CD4-positive, alpha-beta T cell treated with Interleukin-17A for 4 hours (primary cell): ENCODE measurements at places on chromosomes 16 and 17.
A peak's percentile ranks its signal among the peaks of the same experiment; 100 is the strongest.

- DNase-seq, result no peak
Measured at GRCh38 chr17:41907633-41908539, 10.9 kb downstream of the ACLY start.

DNA sequence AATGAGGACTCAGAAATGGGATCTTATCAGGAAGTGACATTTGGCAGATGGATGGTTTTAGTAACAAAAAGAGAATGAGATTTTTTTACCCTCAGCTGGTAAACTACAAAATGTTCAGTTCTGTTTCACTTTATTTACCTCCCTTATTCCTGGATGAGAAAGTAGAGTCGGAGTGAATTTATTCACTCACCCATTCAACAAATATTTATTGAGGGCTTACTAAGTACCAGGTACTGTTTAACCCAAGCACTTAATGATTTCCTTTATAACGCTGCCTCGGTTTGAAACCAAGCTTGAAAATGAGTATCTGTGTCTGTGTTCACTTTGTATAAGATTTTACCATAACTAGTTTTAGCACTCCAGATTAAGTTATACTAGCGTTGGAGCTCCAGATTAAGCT, 38.1 kb downstream of the CDRT15 start:
- no peak for DNase-seq

DNA sequence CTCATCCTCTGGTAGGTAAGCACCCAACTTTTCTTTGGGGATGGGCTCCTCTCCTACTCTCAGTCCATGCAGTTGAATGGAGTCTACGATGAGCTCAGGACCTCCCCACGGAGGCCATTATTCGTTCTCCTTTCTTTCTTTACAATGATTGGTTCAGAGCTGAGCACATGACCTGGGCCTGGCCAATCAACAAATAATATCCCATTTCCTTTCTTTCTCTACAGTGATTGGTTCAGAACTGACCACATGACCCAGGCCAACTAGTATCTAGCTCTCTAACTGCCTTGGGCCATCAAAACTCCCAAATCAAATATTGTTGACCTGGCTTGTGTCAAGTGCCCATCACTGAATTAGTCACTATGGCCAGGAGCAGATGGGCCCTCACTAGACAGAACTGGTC, 129.2 kb downstream of the USP31 start:
- DNase-seq, result no peak

DNA sequence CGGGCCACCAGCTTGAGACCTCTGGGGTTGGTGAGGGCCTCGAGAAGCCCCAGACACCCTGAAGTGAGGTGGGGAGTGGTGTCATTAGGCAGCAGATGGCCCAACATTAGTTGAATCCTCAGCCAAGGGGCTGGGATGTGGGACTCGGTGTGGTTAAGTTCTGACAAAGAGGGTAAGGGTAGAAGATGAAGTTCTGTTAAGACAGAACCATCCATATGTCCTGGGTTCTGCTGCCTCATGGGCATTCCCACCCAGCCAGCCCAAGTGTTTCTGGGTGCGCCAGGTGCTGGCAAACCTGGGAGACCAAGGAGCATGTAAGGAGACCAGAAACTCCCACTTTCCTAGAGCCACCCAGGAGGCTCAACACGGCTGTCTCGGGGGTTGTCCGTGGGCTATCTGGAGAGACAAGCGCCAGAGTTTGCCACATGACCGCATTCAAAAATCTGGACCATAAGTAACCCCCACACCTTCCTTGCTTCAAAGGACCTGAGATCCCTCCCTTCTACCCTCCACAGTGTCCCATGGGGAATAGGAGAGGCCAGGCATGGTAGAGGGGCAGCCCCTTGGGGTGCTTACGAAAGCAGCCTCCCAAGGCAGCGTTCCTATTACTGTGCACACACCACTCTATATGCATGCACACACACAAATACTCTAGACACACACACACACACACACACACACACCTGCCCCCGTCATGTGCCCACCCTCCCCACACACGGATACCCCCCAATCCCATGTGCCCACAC, 128.7 kb downstream of the C16orf78 start:
- DNase-seq, result no peak

DNA sequence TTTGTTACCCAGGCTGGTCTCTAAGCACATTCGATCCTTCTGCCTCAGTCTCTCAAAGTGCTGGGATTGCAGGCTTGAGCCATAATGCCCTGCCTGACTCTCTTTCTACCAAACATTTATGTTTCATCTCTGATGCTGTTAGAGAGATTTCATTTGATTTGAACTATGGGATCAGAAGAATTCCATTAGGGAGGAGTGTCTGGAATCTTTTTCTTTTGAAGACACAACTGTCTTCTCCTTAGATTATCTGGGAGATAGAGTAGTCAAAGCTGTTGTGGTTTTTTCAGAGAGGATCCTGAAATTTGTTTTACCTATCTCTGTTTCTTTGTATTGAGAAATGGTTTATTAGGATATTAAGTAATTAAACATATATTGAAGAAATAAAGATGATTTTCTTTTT, 29.4 kb downstream of the WIPF2 start:
- no peak for DNase-seq

GRCh38 chr16:1749152-1750117, 21.9 kb downstream of the NME3 start:
- no peak for DNase-seq

DNA sequence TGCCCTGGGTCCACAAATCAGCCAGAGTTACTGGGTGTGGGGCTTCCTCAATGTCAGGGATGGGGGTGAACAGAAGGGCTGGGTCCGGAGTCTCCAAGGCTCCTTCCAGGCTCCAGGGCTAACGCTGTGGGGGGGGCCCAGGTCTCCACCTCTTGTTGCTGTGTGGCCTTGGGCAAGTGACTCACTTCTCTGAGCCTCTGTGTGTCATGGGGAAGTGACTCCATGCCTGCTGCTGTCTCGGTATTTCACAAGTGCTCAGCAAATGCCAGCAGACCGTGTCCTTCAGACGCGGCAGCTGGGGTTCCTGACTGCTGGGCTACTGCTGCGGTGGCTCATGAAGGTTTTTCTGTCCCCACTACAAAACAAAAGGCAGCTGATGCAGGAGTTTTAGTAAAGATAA, 26.6 kb downstream of the JPH3 start:
- no peak for DNase-seq

- peak; percentile 20 for DNase-seq
Measured at GRCh38 chr16:56789360-56789759, 59.4 kb downstream of the NUP93 start.

- no peak for DNase-seq
Measured at GRCh38 chr16:69703638-69704037, 22.7 kb downstream of the NQO1 start.

DNA sequence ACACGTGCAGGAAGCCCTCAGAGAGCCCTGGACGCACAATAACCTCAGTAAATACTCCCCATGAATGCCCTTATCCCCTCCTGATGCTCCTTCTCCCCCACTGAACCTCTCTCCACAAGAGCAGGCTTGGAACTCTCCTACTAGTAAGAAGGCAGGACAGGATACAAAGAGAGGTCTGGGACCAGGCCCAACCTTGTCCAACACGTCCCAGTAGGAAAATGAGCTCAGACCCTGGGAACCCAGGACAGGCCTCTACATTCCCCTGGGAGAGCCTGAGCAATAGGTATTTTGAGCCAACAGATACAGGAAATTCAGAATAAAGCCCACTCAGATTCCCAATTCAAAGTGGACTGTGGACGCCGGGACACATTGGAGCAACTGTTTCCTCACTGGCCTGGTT, 19.2 kb downstream of the ZNF423 start:
- no peak for DNase-seq

DNA sequence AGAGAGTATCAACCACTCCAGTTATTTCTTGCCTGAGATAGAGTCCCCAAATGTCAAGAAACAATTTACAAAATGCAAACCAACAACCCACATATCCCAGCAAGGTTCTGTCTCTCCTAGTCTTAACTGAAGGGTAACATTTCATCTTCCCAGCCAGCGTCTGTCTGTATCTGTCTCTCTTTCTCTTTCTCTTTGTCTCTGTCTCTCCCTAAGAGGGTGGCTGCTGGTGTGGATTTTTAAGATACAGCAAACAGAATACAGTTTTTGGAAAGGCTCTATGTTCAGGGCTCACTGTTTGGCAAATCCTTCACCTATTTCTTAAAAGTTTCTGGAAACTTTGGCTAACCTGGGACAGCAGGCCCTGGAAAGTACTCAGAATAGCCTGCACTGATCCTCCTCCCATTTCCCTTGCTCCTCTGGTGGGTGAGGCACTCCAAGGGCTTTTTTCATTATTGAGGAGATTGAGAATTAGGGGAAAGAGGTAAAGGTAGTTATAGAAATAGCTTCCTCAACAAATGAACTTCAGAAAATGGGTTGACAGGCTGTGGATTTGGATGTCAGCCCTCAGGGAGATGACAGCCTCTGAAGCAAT, 6.2 kb downstream of the HOXB4 start:
- no peak for DNase-seq

GRCh38 chr17:56172517-56172982, 19.3 kb downstream of the ANKFN1 start:
- DNase-seq, result no peak

- no peak for DNase-seq
Measured at GRCh38 chr17:37234106-37234505, 141.7 kb upstream of the C17orf78 start.

- DNase-seq, result peak; percentile 47
Measured at GRCh38 chr17:17681744-17682292, 560 bp downstream of the RAI1 start.

DNA sequence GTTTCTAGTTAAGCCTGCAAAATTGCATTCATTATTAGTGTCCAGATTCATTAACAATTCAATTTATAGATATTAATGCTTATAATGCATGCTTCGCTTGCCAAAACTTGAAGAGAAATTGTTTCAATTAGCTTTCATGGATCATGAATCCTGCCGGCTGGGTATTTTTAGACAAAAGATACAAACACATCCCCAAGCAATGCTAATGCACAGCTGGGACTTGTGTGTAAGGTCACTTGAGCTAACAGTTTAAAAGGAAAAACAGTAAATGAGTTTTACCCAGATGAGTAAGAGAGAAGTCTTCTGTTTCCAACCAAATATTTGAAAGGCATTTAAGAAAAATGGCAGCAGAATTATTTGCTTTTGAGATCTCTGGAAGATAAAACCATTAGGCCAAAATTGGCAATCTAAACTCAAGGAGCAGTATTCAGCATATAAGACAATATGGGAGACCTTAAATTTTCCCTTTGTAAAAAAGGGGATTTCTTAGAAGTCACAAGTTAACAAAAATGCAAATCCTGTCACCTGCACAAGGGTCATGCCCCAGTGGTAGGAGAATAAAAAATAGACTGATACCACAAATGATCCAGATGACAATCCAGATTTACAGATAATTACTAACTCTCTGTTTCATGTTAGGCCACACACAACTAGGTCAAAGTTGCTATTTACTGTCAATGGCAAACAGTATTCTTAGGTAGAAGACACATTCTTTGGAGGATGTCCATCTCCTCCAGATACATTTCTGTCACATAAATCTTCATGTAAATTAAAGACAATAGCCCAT, 418.4 kb upstream of the PMFBP1 start:
- no peak for DNase-seq

GRCh38 chr17:2179615-2180295, 123.8 kb downstream of the SMG6 start:
- no peak for DNase-seq

DNA sequence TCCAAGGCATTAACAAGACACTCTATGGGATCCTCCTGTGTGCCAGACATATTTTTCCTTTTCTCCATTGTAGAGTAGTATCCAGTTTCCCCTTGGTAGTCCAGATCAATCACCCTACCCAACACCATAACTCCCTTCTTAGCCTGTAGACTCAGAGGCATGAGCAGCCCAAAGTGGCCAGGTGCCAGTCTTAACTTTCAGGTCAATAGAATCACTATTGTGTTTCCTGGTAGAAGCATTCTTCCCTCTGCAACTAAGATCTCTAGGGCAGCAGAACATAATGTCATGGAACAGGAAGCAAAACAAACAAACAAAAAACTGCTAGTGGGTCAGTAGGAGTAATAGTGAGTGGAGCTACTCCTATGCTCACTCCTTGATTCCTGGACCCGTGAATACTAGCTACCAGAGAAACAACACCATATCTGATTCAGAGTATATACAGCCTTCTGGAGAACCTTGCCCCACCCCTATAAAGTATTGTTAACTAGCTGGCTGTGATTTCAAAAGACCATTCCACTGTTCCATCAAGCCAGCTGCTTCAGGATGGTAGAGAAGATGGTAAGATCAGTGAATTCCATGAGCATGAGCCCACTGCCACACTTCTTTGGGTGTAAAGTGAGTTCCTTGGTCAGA, 11.2 kb upstream of the CLEC19A start:
- DNase-seq, result no peak

GRCh38 chr16:56591377-56592060, 2.2 kb downstream of the MT3 start:
- no peak for DNase-seq

- no peak for DNase-seq
Measured at GRCh38 chr17:40090237-40091119, 9.9 kb downstream of the NR1D1 start.

- DNase-seq, result no peak
Measured at GRCh38 chr16:53908731-53909130, 204.8 kb downstream of the FTO start.

DNA sequence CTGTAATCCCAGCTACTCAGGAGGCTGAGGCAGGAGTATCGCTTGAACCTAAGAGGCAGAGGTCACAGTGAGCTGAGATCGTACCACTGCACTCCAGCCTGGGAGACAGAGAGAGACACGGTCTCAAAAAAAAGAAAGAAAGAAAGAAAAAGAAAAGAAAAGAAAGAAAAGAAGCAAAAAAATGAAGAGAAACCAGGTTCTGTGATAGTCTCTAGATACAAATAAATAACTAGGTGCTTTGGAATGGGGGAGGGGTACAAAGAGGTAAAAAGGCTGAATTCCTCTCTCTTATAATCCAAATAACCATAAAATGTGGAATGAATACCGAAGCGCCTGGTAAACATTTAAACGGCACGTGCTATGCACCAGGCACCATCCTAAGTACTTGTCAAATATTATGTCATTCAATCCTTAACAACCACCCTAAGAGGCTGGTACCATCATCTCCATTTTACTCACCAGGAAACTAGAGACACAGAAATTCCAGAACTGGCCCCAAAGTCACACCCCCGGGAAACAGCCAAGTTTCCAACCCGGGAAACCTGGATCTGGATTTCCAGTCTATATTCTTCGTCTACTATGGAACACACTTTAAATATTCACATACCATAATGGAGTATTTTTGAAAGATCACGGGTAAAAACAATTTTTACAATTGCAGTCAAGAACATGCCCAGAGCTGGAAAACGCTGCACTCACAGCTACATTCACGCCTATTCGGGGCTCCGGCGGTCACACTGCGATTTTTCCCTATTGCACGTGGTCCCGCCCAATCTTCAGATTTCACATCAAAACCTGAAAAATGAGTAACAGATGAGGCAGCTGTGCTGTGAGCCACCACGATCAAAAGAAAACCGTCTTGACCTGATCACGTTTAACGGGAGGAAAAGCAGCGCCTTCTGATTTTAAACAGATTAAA, 10.5 kb downstream of the NXN start:
- no peak for DNase-seq

DNA sequence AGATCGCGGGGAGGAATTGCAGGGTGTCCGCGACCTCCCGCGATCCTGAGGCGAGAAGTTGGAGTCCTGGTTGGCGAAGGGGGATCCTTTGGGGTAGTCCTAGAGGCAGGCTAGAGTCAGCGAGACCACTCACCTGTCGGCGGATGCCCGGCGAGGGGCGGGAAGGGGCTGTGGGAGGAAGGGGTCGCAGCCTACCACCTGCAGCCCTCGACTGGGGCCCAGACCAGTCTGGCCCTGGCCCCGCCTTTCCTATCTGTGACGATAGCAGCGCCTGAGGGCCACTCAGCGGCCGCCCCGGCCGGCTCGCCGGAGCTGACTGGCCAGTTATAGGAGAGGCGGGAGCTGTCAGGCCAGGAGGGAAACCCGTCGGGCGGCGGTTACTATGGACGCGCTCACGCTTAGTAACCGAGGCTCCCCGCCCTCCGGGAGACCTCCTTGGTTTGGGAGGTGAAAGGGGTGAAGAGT, at the start of gene TEKT3:
TSS of gene TEKT3 (minus strand) at position 213 of the 465 bp plus-strand sequence. CDS start 10,012 bp downstream, outside the sequence.
- DNase-seq, result no peak
